ENCODE measurements at places on chromosomes 11 and 22. TPM values are rescaled to one million over a fixed set of nuclear protein-coding genes. Genes with fewer than 3 reads are reported as not detected.

- DNase-seq = no peak
These were observed 39.7 kb downstream of the FAT3 start for GRCh38 chr11:92264350-92264749.

GRCh38 chr11:2186669-2187279, 15.2 kb upstream of the TH start:
- DNase-seq = no peak

- DNase-seq = no peak
These were observed 93.2 kb upstream of the LMO1 start for GRCh38 chr11:8356721-8357504.

GRCh38 chr22:47303161-47303890, 540.9 kb downstream of the TBC1D22A start:
- DNase-seq = no peak

DNA sequence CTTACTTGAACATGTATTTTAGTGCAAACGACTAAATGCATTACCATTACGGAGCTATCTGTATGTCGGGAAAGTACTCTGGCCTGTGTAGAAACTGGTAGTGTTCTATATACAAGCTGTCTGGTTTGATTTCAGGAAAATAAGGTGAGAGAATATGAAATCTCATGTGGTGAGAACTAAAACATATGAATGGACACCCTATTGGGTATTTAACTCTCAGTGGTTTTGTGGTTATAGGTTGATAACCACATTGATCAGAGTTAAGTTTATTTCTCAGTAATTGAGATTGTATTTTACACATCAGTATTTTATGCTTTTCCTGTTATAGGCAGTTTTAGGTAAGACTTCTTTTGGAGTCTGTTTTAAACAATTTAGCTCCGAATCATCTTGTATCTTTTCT, 10.4 kb downstream of the ANO5 start:
- DNase-seq = no peak

DNA sequence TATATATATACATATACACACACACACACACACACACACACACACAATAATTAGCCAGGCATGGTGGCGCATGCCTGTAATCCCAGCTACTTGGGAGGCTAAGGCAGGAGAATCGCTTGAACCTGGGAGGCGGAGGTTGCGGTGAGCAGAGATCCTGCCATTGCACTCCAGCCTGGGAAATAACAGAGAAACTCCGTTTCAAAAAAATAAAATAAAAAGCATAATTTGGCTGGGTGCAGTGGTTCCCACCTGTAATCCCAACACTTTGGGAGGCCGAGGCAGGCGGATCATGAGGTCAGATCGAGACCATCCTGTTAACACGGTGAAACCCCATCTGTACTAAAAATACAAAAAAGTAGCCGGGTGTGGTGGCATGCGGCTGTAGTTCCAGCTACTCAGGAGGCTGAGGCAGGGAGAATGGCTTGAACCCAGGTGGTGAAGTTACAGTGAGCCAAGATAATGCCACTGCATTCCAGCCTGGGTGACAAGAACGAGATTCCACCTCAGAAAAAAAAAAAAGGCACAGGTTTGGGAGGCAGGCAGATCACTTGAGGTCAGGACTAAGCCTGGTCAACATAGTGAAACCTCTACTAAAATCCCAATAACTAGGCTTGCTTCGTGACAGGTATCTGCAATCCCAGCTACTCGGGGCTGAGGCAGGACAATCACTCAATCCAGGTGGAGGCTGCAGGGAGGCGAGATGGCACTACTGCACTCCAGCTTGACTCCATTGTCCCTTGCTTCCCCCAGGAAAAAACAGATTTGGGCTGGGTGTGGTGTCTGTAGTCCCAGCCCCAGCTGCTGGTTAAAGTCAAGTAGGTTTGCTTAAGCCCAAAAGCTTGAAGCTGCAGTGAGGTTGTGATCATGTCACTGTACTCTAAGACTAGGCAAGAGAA, 11.8 kb upstream of the WDR74 start:
- no peak for DNase-seq

GRCh38 chr11:64568041-64568571, 22.9 kb upstream of the SLC22A12 start:
- no peak for DNase-seq

DNA sequence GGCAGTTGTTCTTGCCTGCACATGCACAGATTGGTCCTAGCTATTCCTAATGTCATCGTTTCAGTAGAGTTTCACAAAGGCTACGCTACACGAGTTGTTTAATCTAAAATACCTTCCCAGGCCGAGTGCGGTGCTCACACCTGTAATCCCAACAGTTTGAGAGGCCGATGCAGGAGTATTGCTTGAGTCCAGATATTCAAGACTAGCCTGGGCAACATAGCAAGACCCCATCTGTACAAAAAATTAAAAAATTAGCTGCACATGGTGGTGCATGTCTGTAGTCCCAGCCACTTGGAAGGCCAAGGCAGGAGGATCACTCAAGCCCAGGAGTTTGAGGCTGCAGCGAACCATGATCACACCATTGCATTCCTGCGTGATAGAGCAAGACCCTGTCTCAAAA, 56.2 kb downstream of the TNRC6B start:
- no peak for DNase-seq

DNA sequence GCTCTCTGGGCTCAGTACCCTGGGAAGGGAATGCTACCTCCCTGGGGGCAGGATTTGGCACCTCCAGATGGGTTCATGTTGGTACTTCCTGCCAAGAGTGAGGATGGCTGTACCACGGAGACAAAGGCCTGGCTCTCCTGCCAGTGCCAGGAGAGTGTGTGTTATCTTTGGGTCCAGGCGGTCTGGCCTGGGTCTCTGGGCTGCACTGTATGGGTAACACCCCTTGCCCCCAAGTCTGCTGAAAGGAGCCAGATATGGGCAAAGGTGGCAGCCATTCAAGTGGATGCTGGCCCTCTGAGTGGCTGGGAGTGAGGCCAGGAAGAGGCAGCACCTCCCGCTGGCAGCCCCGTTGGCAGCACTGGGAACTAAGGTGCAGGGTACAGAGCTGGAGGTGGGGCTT, 91.5 kb downstream of the NECTIN1 start:
- no peak for DNase-seq

- no peak for DNase-seq
These were observed 18.8 kb downstream of the LRP4 start for GRCh38 chr11:46899501-46900025.

DNA sequence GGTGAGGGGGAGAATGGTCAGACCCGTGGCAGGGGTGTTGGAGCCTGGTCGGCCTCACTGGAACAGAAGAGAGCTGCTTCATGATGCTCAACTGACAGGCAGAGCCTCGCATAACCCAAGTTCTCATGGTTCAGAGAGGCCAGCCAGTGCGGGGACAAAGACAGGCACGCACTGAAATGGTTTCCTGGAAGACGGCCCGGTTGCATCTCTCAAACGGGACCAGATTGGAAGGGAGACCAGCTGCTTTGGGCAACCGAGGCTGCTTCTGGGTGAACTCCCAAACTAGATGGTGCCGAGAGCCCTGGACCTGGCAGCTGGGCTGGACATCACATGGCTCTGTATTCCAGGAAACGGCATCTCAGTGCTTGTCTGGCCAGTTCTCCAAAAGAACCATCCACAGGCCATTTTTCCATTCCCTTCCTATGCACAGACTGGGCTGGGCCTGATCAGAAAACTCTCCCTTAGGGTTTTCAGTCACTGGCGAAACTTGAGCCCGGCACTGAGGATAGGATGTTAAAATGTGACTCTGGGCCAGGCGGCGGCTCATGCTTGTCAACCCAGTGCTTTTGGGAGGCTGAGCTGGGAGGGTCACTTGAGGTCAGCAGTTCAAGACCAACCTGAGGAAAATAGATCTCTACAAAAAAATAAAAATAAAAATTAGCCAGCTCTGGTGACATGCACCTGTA, 80.1 kb upstream of the PRODH start:
- no peak for DNase-seq

GRCh38 chr11:47056261-47056915, 119.8 kb downstream of the CSTPP1 start:
- no peak for DNase-seq

DNA sequence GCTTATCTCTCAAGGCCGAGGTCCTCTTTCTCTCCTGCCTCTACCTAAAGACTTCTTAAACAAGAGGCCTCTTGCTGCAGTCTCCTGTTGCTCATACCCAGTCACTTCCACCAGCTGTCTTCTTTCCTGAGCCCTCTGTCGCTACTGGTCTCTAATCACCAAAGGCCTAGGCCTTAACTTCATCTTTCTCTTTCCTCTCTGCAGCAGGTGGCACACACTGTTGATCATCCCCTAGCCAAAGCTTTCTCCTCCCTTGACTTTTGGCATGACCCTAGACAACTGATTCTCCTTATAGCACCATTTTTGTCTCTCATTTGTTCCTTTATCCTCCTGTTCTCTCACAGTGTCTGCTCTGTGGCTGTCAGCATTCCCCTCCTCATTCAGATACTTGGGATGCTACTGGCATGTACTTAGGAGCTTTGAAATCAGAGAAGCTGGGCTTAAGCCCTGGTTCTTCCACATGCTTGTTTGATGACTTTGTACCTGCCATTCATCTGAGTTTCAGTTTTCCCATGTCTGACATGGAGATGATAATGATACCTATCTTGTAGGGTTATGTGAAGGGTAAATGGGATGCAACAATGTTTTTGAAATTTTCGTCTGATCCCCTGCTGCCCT, 22.4 kb downstream of the ENDOD1 start:
- DNase-seq = no peak

- no peak for DNase-seq
These were observed 11.5 kb downstream of the CSNK1E start for GRCh38 chr22:38305471-38306448.

- DNase-seq = no peak
These were observed 1468.6 kb downstream of the BRD1 start for GRCh38 chr22:48358886-48359612.

ACTN3 gene
- not detected for total RNA-seq

CCDC73 gene
- 0.40 TPM for total RNA-seq

INTS4 gene
- 10.1 TPM for total RNA-seq

MYO7A gene
- total RNA-seq = 38.5 TPM

HTR3A gene
- total RNA-seq = not detected

Measured in left lobe of liver (tissue), 2 donors.